Body of pancreas (tissue), 4 donors: ENCODE measurements at places on chromosomes 12 and 14.

DNA sequence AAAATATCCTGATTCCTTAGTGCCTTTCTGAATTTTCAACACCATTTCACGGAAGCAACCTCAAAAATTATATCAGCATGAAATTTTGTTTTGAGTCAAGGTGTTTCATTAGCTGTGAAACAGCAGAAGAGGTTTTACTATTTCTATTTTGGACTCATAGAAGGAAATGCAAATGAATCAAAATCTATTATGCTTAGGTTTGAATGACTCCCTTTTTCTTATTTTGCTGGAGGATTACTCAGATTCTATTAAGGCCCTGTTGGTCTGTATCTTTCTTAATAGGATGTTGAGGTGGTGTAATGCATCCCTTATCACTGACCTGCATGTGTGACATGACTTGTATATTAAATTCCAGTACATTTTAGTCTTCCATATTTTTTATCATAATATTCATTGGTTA is 165.8 kb downstream of the TMTC2 start:
- DNase-seq, result no peak

GRCh38 chr14:50396631-50397389 is at the start of gene CDKL1:
Gene CDKL1 (minus strand): TSS chr14:50396881. CDS start chr14:50395868, 1,013 bp downstream.
- DNase-seq, result peak; percentile 71

- DNase-seq, result no peak
Measured at GRCh38 chr12:127781336-127781735, 485.6 kb upstream of the TMEM132C start.

DNA sequence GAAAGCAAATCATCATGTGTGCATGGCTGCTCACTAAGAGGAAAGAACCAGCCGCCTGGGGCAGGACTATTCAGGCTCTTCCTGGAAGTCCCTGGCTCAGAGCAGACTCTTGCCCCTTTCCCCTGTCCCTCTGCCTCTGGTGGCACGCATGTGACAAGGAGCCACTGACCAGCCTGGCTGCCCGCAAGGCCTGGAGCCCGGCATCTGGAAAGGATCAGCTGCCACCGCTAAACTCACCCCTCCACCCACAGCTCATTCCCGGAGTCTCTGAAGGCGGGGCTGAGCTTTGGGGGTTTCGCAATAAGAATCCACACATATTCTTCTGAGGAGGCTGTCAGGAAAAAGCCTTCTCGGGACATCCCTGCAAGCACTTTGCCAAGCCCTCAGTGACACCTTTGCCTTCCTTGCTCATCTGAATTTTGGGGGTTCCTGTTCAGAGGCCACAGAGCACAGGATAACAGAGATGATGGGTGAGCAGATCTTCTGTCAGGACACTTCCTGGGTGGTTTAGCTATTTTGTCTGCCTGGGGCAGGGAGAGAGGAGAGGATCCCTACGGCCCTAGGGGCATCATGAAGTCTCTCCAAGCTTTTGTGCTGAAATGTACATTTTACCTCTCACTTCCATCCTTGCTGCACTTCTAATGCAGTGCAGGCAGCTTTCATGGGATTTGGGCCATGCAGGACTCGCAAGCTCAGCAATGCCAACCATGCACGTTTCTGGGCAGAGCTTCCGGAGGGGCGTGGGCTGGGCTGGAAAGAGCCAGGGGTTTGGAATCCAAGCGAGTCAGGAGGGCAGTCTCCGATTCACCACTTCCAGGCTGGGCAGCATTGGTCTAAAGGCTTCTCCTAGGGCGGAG is 124.8 kb upstream of the MAP1LC3B2 start:
- DNase-seq, result peak; percentile 73

DNA sequence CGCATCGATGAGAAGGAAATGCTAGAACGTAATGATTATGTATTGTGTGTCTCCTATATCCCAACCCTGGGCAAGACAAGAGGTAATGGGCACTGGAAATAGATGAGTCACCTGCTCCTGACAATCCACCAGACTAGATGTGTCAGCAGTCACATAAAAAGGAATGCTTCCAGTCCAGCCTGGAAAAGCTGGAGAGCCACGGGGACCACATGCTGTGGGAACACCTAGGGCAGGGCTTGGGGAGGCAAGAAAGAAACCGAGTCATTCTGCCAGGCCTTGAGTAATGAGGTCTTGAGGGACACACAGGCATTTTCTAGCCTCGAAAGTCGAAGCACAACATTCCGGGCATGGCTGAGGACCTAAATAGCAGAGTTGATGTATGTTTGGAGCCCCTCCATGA is 716.7 kb upstream of the TMEM132C start:
- DNase-seq, result no peak

GRCh38 chr14:50425816-50426215 is 29.1 kb upstream of the CDKL1 start:
- DNase-seq, result no peak

GRCh38 chr14:34692348-34692747 is 22.0 kb downstream of the CFL2 start:
- DNase-seq, result no peak

DNA sequence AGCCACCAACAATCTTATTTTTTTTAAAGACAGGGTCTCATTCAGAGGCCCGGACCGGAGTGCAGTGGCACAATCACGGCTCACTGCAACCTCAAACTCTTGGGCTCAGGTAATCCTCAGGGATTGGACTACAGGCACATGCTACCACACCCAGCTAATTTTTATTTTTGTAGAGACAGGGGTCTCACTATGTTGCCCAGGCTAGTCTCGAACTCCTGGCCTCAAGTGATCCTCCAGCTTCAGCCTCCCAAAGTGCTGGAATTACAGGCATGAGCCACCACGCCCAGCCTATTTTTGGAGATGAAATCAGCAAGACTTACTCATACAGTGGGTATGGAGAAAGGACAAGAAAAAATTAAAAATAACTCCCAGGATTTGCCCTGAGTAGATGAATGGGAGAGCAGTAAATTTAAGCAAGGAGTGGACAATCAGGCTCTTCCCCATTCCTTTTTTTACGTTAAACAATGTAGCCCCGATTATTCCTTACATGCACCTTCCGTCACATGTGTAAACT is 13.2 kb downstream of the FMNL3 start:
- no peak for DNase-seq

DNA sequence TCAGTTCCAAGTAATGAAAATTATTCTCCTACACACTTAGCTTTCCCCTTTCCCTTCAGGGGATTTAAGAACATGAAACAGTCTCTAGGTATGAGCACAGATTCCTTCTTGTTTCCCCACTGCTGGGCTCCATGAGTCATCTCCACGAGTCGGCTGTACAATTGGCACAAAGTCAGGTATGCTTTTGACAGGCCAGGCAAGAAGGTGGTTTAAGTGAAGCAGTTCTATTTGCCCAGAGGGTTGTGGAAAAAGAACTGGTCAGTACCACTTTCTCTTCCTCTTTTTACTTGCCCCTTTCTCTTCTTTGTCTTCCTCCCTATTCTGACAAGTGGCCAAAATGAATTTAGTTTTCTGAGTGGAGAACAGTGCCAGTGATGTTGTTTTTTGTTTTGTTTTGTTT is 16.3 kb downstream of the DYNC1H1 start:
- DNase-seq, result peak; percentile 57

- DNase-seq, result no peak
Measured at GRCh38 chr12:19652386-19652785, 213.1 kb downstream of the AEBP2 start.

DNA sequence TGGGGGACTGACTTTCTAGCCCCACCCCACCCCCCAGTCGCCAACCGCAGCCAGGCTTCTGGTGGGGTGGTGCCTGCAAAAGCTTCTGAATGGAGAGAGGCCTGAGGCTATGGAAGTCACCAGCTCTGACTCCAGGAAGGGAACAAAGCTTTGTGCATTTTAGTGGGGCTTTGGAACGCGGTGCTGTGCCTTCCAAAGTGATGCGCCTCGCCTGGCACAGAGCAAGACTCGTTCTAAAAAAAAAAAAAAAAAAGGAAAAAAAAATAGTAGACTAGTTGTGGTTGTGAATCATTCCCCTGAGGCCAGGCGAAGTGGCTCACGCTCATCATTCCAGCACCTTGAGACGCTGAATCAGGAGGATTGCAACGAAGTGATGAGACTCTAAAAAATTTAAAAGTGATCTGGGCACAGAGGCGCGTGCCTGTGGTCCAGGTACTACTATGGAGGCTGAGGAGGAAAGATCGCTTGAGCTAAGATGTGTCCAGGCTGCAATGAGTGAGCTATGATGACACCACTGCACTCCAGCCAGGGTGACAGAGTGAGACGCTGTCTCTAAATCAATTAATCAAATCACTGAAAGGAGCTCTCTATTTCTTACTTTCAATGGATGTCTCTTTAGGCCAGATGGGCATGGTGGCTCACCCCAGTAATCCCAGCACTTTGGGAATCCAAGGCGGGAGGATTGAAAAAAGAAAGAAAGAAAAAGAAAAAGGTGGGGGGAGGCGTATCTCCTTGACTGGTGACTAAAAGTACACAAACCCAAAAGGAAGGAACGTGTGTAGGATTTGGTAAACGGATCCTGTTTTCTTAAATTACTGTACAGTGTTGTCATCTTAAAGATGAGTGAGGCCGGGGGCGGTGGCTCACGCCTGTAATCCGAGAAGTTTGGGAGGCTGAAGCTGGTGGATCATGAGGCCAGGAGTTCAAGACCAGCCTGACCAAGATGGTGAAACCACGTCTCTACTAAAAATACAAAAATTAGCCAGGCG is 259.6 kb upstream of the ALG10B start:
- DNase-seq, result no peak

DNA sequence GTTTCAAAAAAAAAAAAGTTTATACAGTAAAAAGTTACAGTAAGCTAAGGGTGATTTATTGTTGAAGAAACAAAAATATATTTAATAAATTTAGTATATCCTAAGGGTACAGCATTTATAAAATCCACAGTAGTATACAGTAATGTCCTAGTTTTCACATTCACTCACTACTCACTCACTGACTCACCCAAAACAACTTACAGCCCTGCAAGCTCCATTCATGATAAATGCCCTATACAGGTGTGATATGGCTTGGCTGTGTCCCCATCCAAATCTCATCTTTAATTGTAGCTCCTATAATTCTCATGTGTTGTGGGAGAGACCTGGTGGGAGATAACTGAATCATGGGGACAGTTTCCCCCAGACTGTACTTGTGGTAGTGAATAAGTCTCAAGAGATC is 61.7 kb downstream of the TC2N start:
- DNase-seq, result no peak

- DNase-seq, result no peak
Measured at GRCh38 chr12:55818886-55819285, 1.0 kb downstream of the ORMDL2 start.

- DNase-seq, result no peak
Measured at GRCh38 chr12:114480337-114481199, 74.6 kb upstream of the TBX5 start.

DNA sequence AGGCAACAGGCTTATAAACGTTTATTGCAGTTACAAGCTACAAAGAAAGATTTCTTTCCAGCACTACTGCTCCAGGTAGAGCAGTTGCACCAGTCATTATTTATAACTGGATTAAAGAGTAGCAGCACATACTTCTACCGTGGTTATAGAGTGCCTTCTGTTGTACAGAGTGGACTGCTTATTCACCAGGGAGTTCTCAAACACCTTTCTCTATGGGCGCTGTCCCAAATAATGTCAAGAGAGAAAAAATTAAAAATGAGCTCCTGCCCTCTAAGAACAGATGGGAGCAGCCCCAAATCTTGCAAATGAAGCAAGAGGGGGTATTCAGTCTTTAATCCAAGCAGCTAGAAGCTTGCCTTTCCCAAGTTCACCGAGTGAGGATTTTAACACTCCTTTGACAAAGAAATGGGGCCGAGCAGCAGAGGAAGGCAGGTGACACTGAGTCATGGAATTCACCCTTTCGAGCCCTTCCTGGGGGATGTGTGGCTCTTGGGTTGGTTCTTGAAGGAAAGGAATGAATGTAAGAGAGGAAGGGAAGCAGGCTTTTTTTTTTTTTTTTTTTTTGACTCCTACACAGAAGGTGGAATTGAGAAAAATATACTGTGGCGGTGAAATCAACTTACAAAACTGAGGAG is 181.2 kb downstream of the PRKCH start:
- DNase-seq, result no peak

- DNase-seq, result no peak
Measured at GRCh38 chr12:104520242-104520900, 63.6 kb downstream of the CHST11 start.

DNA sequence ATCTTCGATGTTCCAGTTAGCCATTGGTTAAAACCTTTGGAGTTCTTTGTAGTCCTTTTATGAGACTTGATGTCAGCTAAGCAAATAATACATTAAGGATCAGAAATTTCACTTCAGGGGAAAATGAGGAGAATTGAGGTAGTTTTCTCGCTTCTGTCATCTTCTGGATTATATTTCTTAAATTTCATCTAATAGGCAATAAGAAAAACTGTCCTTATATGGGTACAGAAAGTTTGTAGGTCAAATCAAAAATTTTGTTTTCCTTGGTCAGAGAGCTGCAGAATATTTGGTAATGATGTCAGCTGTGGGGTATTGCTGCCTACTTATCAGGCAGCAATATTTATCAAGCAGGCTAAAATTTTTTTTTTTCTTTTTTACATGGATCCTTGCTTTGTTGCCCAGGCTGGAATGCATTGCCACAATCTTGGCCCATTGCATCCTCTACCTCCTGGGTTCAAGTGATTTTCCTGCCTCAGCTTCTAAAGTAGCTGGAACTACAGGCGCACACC is 37.1 kb downstream of the RIMKLB start:
- DNase-seq, result no peak

DNA sequence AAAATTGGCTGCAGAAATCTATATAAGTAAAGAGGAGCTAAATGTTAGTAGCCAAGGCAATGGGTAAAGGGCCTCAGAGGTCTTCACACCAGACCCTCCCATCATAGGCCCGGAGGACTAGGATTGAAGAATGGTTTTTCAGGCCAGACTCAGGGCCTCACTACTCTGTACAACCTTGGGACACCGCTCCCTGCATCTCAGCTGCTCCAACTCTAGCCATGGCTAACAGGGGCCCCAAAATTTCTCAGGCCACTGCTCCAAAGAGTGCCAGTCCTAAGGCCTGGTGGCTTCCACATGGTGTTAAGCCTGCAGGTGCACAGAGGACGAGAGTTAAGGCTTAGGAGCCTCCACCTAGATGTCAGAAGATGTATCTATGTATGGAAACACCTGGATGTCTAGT is 155.5 kb upstream of the MGAT4C start:
- DNase-seq, result no peak

GRCh38 chr12:30067146-30067545 is 283.4 kb upstream of the TMTC1 start:
- no peak for DNase-seq

DNA sequence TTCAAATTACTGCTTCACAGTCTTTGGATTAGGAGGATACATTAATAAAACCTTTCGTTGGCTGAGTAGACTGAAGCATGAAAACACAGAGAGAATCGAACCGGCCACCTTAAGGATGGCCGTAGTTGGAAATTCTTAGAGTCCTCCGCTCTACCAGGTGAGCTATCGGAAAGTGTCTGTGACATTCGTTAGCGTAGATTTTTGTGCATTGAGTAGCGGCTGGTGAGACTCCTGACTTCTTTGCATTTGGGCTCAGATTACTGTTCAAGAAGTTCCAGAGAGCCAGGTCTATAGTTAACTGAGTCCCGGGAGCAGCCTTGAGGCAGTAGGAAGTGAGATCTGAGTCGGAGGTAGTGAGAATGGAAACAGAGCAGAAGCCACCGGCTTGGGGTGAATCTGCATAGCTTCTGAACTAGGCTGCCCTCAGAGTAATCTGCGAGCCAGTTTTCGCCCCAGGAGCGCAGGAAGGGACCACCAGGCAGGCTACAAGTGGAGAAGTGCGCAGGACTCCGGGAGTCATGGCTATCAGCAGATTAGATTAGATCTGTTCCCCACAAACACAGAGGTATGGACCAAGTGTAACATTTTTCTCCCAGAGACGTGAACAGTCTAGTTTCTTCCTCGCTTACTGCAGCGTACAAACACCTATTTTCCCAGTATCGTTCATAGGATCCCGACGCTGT is 11.0 kb downstream of the OR6S1 start:
- DNase-seq, result no peak

- no peak for DNase-seq
Measured at GRCh38 chr14:57388067-57388466, 2.3 kb upstream of the NAA30 start.
